NCI-H1436 treated with DMSO at 0.1 percent for 48 hours (cell line): ENCODE measurements at places on chromosomes 2 and 18.

DNA sequence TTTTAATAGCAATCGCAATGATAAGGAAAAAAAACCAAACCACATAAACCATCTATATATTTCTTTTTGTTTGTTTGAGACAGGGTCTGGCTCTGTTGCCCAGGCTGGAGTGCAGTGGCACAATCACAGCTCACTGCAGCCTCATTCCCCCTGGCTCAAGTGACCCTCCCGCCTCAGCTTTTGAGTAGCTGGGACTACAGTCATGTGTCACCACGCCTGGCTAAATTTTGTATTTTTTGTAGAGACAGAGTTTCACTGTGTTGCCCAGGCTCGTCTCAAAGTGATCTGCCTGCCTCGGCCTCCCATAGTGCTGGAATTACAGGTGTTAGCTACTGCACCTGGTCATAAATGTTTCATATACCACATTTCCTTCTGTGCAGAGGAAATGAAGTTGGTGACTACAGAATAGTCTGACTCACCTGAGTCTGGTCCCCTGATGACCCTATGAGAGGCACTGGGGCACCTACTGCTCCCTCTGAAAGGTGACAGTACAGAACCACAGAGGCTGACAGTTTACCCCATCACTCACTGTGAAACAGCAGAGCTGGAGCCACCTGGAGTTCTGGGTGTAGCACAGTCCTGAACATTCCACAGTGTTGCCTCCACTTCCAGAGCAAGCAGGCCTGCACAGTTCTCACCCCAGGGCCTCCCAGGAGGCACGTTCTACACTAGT is 183.7 kb upstream of the PXDN start:
- DNase-seq, result no peak

- DNase-seq, result no peak
Measured at GRCh38 chr18:3424280-3424890, 25.6 kb upstream of the TGIF1 start.

- no peak for DNase-seq
Measured at GRCh38 chr2:190547886-190548285, 13.4 kb upstream of the NEMP2 start.

- DNase-seq, result no peak
Measured at GRCh38 chr2:30193104-30193681, 38.1 kb upstream of the LBH start.

- no peak for DNase-seq
Measured at GRCh38 chr2:217409949-217410680, 550.3 kb upstream of the TNP1 start.

DNA sequence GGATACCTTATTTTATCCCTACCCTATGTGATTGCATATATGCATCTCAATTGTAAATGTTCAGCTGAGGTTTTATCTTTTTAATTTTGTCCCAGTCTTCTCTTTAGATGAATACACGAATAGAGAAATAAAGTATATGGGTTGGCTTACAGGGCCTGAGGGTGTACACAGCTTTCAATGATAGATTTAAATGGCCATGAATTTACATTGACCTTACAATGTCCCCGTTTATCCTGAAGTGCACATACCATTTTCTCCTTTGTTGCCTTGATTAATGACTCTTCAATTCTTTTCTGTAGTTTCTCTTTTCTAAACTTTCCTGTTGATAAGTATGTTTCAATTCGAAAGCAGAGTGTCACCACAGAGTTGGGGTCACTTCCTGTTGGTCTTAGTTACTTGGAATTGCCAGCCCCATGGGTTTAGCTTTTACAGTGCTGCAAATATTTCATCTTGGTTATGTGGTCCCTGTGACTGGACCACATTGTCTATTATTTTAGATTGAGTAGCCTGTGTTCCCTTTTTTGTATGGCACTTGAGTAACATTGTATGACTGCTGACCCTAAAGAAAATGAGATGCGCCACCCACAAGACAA is 1616.3 kb upstream of the ACVR2A start:
- DNase-seq, result no peak

- DNase-seq, result no peak
Measured at GRCh38 chr2:112606547-112606946, 22.1 kb downstream of the CHCHD5 start.

DNA sequence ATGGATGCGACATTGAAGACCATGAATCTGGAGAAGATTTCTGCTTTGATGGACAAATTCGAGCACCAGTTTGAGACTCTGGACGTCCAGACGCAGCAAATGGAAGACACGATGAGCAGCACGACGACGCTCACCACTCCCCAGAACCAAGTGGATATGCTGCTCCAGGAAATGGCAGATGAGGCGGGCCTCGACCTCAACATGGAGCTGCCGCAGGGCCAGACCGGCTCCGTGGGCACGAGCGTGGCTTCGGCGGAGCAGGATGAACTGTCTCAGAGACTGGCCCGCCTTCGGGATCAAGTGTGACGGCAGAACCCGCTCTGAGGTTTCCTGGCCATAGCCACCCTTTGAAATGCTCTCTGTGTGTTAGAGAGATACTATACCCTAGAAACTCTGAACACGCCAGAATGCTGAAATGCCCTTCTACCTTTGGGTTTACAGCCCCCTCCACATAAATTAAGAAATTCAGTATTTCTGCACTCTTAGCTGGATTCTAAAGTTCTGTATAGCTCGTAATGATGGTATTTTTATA is 659 bp downstream of the CHMP1B start:
- no peak for DNase-seq

DNA sequence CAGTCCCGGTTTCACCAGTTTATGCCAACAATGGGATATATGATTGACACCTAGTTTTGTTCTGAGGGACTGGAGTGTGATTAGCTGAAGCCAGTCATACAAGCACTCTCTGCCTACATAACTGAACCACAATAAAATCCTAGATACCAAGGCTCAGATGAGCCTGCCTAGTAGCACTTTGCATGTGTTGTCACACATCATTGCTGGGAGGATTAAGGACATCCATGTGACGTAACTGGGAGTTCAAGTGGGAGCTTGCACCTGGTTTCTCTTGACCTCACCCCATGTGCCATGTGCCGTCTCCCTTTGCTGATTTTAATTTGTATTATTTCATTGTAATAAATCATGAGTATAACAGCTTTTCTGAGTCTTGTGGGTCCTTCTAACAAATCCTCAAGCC is 90.3 kb downstream of the TMEM163 start:
- DNase-seq, result no peak

- no peak for DNase-seq
Measured at GRCh38 chr2:200131307-200131706, 175.2 kb upstream of the SPATS2L start.

- no peak for DNase-seq
Measured at GRCh38 chr2:52343706-52344266, 1311.9 kb upstream of the NRXN1 start.

DNA sequence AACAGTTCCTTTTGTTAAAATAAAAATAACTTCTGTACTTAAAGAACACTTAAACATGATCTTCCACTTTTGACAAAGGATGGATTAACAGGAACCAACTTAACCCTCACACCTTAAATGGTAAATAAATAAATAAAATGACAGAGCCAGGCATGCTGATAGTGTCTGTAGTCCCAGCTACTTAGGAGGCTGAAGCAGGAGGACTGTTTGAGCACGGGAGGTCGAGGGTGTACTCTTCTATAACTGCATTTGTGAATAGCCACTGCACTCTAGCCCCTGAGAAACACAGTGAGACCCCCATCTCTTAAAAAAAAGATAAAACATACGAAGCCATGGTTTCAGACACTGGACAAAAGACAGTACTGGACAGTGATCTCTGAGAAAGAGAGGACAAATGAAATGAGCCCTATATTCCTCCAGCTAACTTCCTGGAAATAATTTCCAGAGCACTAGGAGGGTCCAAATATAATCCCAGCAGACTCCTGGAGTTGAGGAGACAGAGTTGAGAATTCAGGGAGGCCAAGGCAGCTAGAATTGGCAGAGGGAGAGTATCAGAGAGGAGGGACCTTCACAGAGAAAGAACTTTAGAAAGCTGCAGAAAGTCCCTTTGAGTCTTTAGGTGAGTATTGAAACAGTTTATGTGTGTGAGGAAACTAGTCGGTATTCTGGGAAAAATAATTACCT is 17.4 kb downstream of the PPP4R1 start:
- DNase-seq, result no peak

- DNase-seq, result no peak
Measured at GRCh38 chr2:180040146-180040925, 33.2 kb upstream of the CWC22 start.

- peak; percentile 76 for DNase-seq
Measured at GRCh38 chr2:130824492-130825061, 12.1 kb upstream of the ARHGEF4 start.

DNA sequence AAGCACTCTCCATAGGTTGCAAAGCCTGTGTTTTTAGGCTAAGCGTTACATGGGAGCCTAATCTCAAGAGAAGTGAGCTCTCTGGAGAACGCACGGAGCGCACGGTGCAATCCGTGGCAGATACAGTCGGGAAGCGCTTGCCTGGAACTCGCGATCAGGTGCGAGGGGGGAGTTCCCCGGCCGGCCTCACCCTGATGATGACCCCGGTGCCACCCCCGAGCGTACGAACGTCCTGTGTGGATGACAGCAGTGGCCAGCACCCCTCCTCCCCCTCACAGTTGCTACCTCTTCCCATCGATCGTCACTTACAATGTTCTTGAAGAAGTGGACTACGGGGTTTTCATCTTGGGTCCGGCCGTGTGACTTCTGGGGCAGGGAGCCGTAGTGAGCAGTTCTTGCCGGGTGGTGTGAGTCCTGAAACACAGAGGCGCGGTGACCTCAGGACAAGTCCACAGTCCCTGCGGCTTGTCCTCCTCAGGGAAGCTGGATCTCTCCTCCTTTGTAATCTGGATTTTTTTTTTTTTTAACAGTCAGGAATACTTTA is 142.9 kb downstream of the MBP start:
- DNase-seq, result no peak

DNA sequence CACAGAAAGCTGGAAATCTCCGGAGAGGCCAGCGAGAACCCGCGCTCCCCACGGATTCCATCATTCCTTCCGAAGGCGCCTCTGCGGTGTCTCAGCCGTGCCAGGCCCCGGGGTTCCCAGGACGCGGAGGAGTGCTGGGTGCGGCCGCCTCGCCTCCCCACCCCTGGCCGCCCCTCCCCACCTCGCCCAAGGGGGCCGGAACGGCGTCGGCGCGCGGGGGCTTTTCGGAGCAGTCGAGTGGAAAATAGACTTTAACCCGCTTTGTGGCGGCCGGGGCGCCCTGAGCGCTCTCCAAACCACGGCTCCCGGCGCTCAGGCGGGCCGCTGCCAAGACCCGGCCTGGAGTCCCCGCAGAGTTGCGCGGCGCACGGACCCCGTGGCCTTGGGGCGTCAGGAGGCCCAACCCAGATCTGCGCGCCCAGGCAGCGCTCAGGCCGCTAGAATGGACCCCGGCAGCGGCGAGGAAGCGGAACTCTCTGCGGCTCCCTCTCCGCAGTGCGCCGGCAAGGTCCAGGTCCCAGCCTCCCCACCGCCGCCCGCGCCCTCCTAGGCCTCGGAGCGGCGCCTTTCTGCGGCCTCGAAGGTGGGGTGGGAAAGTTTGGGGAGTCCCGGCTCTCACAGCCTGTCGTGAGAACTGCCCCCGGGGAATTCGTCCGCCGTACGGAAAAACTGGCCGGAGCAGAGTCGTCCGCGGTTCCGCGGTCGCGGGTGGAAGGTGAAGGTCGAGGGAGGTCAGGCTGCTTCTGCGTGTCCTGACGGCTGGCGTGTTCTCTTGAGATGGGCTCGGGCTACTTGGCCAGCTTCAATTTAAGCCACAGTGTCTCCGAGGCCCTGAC is 1.2 kb upstream of the EMX1 start:
- DNase-seq, result no peak

DNA sequence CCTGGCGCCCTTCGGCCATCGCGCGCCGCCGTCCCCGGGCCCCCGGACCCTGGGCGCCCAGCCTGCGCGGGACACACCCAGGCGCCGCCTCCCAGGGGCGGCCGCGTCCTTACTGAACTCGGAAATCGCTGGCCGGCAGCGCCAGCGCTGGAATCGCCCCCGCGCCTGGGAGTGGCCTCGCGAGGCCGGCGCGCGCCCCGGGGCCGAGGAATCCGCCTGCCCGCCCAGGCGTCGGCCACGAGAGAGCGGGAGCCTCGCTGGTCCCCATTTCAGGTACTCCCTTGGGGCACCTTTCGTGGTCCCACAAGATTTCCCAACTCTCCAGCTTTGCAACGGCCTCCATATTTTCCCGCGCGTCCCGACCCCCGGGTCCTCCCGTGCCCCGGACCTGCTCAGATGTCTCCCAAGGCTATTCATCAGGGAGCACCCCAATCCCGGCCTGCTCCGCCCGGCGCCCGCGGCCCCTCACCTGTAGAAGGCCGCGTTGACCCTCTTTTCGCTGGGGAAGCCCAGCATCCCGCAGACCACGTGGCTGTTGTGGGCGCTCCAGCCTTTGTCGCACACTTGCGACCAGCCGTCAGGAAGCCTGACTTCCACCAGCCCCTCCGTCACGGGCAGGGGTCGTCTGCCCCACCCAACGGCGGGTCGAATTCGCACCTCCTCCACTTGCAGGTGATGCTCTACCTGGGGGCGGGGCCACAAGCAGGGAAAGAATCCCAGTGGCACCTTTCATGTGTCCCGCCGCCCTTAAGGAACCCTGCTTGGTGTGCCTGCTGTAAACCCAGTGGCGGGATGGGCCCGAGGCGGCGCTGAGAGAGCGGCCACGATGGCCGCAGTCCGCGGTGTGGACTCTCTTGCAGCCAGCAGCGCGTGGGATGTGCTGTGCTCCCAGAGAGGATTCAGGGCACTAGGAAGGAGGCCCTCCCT is 4.6 kb downstream of the LOXL3 start:
- DNase-seq, result no peak

DNA sequence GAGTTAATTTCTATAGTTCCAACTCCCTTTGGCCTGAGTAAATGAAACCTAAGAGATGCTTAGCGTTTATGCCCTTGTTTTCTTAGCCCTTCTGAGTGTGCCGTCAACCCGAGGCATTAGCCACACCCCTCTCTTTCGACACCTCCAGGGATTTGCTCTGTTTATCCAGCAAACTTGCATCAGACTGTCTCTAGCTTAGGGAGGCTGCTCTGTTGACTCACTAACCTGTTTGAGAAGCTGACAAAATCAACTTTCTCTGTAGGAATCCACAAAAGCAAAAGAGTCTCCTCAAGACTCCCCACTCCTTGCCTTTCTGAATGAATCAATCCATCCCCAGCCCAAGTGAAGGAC is 317.6 kb downstream of the TNS1 start:
- DNase-seq, result no peak

GRCh38 chr2:104965900-104966299 is 72.0 kb upstream of the MRPS9 start:
- no peak for DNase-seq

GRCh38 chr2:54523324-54523959 is 67.3 kb downstream of the SPTBN1 start:
- no peak for DNase-seq

- DNase-seq, result no peak
Measured at GRCh38 chr2:99278793-99279291, 22.2 kb downstream of the LYG1 start.

DNA sequence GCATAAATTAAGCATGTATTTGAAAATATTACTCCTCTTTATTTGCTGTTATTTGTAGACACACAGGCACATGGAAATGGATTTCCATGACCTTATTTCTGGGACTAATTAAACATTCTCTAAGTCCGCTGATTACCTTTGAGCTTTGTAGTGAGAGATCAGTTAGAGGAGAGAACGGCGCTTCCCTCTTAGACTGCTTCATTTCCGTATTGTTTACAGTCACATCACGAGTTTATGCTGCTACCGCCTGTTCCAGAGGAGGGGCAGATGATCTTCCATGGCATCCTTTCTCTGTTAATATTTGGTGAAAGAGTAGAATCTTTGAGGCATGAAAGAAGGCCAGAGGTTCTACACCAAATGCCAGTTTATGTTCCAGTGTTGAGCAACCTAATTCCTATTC is 404.4 kb downstream of the TRIB2 start:
- no peak for DNase-seq
